8988T (cell line): ENCODE measurements at places on chromosomes 12 and 14.

DNA sequence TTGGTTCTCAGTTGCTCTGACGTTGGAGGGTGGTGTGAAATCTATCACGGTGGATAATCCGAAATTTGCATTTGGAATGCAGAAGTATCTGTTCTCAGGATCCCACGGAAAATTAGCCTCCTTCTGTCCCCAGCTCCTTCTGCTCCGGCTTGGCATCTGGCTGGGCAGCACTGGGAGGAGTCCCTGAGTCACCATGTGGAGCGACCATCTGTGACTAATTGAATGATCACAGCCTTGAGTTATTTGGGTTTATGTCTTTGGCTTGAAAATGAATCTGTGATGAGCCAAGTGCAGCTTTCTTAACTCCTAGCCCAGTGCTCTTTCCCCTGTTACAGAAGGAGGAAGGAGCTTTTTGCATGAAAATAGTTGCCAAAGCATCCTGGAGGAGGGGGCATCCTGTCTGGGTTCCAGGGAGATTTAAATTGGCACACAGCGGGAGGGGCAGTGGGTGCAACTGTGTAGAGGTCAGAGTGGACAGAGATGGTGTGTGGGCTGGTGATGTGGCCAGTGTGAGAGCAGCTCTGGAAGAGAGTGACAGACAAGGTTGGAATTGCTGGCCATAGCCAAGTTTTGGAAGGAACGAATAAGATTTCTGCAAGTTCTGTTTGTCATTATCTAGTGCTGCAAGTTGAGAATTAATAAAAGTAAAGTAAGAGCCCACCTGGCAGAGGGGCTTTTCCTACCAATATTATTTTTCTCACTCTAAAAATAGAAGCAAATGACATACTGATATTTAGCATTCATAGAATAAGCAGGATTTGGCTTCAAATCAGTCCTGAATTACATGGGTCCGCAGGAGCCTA lies 74.4 kb downstream of the SLC24A4 start:
- DNase-seq: peak; percentile 70

DNA sequence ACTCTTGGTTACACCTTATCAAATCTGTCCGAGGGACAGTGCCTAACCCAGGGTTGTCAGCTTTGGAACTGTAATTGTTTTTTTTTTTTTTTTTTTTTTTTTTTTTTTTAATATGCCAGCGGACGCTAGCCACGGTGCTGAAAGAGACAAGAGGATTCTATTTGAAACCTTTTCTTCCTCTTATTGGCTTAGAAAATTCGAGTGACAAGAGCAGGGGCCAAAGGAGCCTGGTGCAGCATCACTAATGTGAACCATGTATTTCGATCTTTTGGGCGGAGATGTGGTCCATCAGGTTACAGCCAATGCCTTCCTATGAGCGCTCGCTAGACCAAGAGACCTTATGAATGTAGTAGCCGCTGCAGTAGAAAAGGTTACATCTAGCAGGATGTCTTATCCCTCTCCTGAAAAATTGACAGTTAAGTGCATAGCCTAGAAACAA lies 922 bp downstream of the PTPRR start:
- no peak for DNase-seq

GRCh38 chr12:88945051-88945732 lies 364.9 kb upstream of the KITLG start:
- no peak for DNase-seq

- no peak for DNase-seq
Measured at GRCh38 chr12:116864371-116865160, 16.7 kb downstream of the HRK start.

GRCh38 chr12:93089805-93090569 lies 160.9 kb upstream of the EEA1 start:
- no peak for DNase-seq

- DNase-seq: no peak
Measured at GRCh38 chr12:124394462-124395128, 99.7 kb downstream of the RFLNA start.

DNA sequence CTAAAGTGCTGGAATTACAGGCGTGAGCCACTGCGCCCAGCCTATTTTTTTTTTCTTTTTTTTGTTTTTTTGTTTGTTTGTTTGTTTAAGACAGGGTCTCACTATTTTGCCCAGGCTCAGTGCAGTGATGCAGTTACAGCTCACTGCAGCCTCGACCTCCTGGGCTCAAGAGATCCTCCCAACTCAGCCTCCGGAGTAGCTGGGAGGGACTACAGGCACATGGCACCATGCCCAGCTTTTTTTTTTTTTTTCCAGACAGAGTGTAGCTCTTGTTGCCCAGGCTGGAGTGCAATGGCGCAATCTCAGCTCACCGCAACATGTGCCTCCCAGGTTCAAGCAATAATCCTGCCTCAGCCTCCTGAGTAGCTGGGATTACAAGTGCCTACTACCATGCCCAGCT lies 5.8 kb upstream of the ITFG2 start:
- no peak for DNase-seq

DNA sequence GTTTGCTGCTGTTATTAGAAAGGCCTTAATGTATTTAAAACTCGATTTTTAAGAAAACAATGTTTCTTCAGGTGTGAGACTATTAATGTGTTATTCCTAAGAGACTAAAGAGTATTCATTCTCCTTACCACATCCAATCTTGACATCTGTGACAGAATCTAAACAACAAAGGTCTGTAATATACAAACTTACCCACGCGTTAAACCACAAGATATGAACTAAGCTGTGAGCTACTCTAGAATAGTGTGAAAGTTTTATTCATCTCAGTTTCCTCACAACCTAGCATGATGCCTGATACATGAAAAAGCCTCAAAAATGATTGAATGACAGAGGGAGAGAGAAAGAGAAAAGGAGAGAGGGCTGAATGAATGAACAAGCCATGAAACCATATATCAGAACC lies 117.3 kb upstream of the COCH start:
- no peak for DNase-seq

DNA sequence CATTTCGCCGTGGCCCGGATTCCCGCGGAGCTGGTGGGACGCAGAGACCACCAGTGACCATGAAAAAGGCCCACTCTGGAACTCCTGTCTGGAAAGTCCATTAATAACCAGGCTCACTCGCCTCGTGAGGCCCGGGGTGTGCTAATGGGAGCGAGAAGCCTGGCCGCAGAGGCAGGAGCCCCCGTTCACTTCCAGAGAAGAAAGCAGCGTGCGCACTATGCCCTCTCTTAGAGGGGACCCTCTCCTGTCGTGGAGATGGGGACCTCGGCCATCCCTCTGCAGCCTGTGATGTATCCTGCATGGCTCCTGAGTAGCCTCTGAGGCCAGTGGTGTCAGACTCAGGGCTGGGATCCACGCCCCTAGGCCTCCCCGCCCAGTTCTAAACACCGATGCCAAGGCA lies 134.1 kb upstream of the VRK1 start:
- DNase-seq: no peak

- no peak for DNase-seq
Measured at GRCh38 chr12:108542320-108542719, 18.7 kb downstream of the SART3 start.

DNA sequence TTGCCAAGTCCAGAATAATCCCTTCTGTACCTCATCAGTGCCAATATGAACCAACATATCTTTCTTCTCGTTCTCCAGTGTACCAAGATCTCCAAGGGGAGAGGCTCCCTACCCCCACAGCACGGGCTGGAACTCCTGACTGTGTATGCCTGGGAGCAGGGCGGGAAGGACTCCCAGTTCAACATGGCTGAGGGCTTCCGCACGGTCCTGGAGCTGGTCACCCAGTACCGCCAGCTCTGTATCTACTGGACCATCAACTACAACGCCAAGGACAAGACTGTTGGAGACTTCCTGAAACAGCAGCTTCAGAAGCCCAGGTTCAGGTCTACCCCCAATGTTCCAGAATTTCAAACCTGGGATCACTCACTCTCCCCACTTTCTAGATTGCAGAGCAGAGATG lies 10.5 kb upstream of the OAS2 start:
- DNase-seq: no peak

DNA sequence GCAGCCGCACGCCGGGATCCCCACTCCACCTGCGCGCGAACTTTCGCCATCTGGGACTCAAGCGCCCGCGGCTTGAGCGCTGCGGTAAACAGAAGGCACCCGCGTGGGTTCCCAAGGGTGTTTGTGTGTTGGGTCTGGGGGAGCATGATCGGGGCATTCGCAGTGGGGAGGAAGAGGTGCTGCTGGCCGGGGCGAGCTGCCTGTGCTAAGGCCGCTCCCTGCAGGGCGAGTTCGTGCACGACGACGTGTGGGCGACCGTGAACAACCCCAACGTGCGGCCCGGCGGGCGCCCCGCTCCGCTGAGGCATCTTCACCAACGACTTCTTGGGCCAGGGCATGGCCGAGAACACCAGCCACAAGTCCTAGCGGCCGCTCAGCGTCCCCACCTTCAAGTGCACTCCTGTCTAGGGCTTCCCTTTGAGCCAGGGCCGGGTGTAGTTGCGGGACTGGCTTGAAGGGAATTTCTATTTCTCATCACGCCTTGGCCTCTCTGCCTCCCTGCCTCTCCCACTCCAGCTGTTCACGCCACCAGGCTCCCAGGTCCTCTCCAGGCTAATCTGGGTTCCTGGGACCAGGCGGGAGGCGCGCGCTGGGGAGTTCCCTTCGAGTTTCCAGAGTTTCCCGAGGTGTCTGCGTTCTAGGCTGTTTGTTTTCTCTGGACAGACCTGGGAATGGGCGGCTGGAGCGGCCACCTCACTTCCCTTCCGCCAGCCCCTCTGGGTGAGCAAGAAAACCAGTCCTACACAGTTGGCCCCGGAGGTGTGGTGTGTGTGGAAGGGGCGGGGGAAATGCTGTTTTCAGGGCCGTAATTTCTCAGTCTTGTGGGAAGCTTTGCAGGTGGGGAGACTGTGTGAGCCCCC lies 417.8 kb upstream of the TMTC1 start:
- no peak for DNase-seq

DNA sequence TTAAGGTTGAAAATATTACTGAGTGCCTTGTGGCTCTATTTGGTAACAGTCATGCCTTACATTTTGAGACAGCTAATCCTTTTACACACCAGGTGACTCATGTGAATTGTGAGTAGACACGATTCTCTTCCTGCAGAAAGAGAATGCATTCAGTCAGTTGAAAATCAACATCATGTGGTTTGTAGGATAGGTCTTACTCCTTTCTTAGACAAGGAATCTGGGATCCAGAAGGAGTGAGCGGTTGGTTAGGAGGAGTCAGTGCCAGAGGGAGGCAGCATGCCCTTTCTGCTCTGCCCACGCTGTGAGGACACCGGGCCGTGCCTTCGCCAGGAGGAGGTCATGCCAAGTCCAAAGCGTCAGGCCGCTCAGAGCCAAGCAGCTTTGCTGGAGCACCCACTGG lies 47.6 kb downstream of the TRAF3 start:
- DNase-seq: no peak

GRCh38 chr14:49896966-49897365 lies 4.1 kb downstream of the ARF6 start:
- no peak for DNase-seq

GRCh38 chr12:127169321-127170181 lies 1097.4 kb upstream of the TMEM132C start:
- DNase-seq: no peak

DNA sequence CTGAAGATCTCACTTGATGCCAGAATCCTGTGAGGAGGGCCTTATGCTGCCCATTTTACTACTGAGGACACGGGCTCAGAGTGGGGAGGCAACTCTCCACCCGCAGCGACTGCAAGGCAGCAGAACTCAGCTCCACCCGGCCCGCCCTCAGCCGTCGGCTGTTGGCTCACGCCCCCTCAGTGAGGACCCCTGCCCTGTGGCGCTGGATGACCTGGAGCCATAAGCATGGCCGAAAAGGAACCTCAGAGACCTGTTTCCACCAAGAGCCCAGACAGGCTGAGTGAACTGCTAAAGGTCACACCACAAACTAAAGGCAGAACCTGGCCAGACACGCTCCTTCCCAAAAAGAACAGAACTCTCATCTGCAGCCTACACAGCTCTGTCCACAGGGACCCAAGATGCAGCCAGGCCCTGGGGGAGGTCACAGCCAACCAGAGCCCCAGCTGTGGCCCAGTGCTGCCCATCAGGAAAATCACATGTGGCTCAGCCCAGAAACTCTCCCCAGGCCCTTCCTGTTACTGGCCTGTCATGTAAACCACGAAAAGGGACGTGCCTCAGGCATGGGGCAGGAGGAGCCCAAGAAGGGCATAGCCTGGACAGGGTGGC lies 32.8 kb downstream of the CCNK start:
- DNase-seq: no peak

DNA sequence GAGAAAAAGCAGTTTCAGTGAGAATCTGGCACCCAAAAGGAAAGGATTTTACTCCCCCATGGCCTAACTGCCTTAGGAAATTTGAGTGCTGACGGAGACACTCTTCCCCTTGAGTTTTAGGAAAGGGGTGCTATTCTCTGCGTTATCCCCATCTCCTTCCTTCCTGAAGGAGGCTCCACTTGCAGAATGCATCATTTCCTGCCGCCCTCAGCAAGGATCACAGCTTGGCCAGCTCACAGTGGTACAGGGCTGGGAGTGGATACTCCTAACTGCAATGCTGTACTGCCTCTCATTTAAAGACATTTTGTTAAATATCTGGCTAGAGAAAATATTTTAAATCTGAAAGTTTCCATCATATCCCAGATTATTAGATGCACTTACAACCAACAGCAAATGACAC lies 33.0 kb downstream of the RDH12 start:
- no peak for DNase-seq

DNA sequence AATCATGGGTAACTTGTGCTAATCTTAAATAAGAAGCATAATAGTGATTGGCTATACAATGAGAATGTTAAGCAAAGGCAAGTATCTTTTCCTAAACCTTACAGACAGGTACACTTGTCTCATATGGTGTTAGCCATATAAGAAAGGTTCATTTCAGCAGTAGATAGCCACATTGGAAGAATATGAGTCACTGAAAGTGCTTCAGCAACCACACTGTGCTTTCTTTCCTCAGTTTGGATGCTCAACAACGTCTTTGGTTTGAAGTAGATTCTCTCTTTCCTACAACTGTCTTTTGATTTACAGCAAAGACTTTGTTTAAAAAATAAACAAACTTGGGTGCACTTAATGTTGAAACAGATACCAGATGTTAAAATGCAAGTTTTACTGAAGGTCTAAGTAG lies 8.9 kb downstream of the DDHD1 start:
- DNase-seq: no peak

- DNase-seq: no peak
Measured at GRCh38 chr14:103748534-103748857, 32.9 kb downstream of the ZFYVE21 start.

GRCh38 chr14:75141967-75142366 lies 15.1 kb upstream of the NEK9 start:
- DNase-seq: no peak

- no peak for DNase-seq
Measured at GRCh38 chr12:96698965-96699364, 208.1 kb upstream of the NEDD1 start.

GRCh38 chr14:68124979-68125731 lies 305.6 kb downstream of the RAD51B start:
- DNase-seq: no peak

- DNase-seq: no peak
Measured at GRCh38 chr14:63633801-63634200, 7.9 kb downstream of the WDR89 start.

GRCh38 chr14:99261912-99262787 lies 9.8 kb downstream of the BCL11B start:
- no peak for DNase-seq

- DNase-seq: peak; percentile 78
Measured at GRCh38 chr14:95483309-95484165, 32.9 kb downstream of the SYNE3 start.
